ENCODE measurements at places on chromosomes 7 and 10. TPM values are rescaled to one million over a fixed set of nuclear protein-coding genes. Genes with fewer than 3 reads are reported as not detected.

Gene PRSS1
- 18.1 TPM for total RNA-seq

Gene ITGA8
- not detected for total RNA-seq

Gene IL6
- total RNA-seq, result not detected

Gene SERPINE1
- 0.09 TPM for total RNA-seq

Gene POLL
- 35.5 TPM for total RNA-seq

Gene ABLIM1
- total RNA-seq, result 79.3 TPM

Gene CFAP46
- total RNA-seq, result 1.0 TPM

Gene FRAT2
- total RNA-seq, result 18.8 TPM

Gene CYP2W1
- total RNA-seq, result 24.0 TPM

Gene FAM24B
- 19.0 TPM for total RNA-seq

Gene DHTKD1
- total RNA-seq, result 61.4 TPM

Gene ATRNL1
- not detected for total RNA-seq

Gene NRCAM
- 85.7 TPM for total RNA-seq

Data from Caco-2 (cell line).